Activated CD8-positive, alpha-beta memory T cell treated with anti-CD3 and anti-CD28 coated beads for 4 hours (primary cell): ENCODE measurements at places on chromosomes 11 and 22.

GRCh38 chr11:126312961-126313360 lies 9.1 kb downstream of the DCPS start:
- no peak for DNase-seq

GRCh38 chr11:44475114-44475686 lies 90.3 kb upstream of the CD82 start:
- DNase-seq = no peak

DNA sequence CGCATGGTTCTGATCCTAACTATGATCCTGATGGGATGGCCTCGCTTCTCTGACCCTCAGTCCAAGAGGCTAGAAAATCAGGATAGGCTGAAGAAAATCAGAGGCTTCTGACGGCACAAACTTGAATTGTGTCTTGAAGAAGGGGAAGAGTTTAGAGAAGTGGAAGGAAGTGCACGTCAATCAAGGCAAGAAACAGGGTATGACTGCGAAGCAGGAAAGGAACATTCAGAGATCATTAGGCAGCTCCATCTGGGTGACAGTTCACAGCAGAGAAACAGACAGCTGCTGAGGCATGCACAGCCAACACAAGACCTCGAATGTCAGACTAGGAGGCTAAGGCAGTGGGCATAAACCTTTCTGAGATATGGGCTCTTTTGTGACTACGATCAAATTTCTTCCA lies 29.3 kb downstream of the CLPB start:
- no peak for DNase-seq

GRCh38 chr11:69475866-69476471 lies 5.5 kb upstream of the LINC01488 start:
- no peak for DNase-seq

DNA sequence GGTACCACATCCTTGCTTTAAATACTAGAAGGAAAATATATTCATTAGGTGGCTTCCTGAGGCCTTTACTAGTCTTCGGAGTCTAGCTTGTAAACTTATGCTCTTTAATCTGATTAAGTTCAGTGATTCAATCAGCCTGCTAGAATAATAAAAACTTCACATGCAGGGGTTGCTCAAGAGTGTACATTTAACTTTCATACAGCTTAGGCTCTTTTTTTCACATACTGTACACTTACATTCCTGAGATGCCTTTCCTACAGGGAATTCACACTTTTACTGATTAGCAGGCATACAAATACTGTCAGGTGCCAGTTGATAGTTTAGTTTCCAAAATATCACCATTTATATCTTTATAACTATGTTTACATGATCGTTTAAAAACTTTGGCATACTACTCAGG lies 3.2 kb upstream of the ANO5 start:
- DNase-seq = no peak

GRCh38 chr11:19320827-19321226 lies 80.1 kb upstream of the E2F8 start:
- DNase-seq = no peak

- DNase-seq = no peak
Observed at GRCh38 chr11:70400643-70401042, 2.3 kb downstream of the CTTN start.

GRCh38 chr11:79076526-79077115 lies 364.2 kb downstream of the TENM4 start:
- no peak for DNase-seq

DNA sequence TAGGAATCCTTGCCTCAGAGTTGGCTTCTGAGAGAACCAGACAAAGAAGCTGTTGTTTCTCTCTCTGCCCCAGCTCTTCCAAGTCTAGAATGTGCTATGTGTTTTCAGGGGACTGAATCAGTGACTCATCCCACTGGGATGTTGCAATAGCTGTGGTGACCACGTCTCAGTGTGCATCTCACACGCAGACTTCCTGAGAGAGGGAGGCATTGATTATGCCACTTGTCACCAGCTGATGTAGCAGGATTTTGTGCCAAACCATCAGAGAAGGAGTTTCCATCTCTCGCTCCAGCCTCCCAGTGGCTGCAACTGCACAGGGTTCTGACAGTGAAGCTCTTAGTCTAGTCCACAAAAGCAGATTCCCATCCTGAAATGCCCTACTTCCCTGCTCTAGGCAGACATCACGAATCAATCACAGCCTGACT lies 455.8 kb downstream of the MIAT start:
- DNase-seq = no peak

DNA sequence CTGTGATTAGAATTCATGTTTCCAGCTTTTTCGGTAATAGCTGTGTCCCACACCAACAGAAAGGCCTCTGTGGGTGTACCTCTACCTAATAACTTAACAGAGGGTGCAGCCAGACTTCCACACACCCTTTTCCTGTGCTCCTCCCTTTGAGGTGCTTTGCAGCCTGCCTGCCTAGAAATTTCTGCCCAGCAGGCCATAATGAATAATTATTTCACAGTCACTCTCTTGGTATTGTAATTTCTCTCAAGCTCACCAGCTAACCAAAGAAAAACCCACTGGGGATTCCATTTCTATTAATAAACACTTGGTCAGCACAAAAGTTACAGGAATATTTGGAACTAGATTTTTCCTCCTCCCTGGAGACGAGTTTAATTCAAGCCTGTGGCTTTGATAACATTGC lies 13.3 kb downstream of the WT1 start:
- no peak for DNase-seq

GRCh38 chr11:12800032-12800671 lies 125.9 kb downstream of the TEAD1 start:
- DNase-seq = no peak

GRCh38 chr11:19216021-19216420 lies 14.2 kb upstream of the CSRP3 start:
- no peak for DNase-seq

DNA sequence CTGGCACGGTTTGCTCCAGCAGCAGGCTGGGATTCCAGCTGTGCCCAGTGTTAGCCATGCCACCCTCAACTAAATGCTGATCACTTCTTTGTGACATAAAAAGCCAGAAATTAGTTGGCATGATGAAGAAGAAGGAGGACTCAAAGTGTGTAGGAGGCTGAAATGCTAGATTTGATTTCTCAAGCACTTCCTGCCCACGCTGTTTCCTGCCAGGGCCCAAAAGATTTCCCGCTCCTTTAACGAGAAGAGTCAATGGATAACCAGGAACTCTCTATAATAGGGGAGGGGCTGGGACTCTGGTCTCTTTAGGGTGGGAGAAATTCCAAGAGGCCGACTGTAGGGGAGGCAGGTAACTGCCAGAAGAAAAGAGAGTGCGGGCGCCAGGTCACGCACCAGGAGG lies 26.4 kb downstream of the APOL3 start:
- DNase-seq = no peak

- no peak for DNase-seq
Observed at GRCh38 chr11:63610604-63611394, 3.4 kb downstream of the PLAAT3 start.
